ENCODE measurements at places on chromosomes 4 and X.

- no peak overlapping the region for H3K27ac ChIP-seq
- no peaks in the 10 kb centered on the region for H3K27me3 ChIP-seq
- no peaks in the 10 kb centered on the region for H3K36me3 ChIP-seq
- no peak for DNase-seq
Observed at GRCh38 chrX:150627957-150628356, 59.5 kb downstream of the MTM1 start.

DNA sequence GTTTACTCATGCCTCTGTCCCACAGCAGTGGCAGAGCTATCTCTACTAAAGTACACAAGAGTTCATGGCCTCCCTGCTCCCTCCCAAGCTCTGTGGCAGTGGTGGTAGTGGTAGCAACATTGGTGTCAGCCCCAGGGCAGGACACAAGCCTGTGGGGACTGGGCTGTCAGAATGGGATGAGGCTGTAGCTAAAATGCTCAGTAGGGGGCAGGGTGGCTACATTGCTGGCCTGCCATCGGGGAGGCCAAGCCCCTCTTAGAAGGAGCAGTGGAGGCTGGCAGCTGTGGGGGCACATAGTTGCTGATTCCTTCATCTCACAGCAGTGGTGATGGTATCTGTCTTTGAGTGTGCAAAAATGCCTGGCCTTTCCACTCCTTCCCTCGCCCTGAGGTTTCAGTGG is 461.7 kb downstream of the PCDH18 start:
- no peak overlapping the region for H3K27ac ChIP-seq
- H3K4me3 ChIP-seq, result no peak overlapping the region

DNA sequence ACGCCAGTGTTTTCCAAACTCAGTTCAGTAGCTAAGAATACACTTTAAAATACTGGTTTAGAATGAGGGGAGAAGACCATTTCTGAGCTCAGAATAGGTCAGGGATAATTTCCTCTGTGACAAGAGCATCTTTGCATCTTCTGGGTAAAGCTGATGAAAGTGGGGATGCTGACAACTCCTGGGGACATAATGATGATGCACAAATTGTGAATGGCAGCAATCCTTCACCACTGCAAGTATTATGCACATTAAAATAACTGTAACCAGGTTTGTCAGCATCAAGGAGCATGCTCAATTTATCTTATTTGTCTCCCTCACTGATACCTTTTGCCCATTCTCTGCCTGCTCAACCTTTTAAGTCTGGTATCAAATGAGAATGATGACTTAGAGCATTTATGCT is 248.2 kb downstream of the EPHA5 start:
- H3K36me3 ChIP-seq, result no peaks in the 10 kb centered on the region
- no peak overlapping the region for H3K27ac ChIP-seq
- DNase-seq, result no peak
- H3K4me1 ChIP-seq, result no peaks in the 10 kb centered on the region

- H3K4me3 ChIP-seq, result peak within 1 kb of the TSS; percentile 78
- no peaks in the 10 kb centered on the region for H3K27me3 ChIP-seq
- peak within 1 kb of the TSS; percentile 39 for H3K27ac ChIP-seq
- H3K36me3 ChIP-seq, result no peaks in the 10 kb centered on the region
Observed at GRCh38 chrX:102712216-102712966, at the start of gene GPRASP2. TSS of gene GPRASP2 (plus strand) at chrX:102712448. CDS start at chrX:102714870, 2,422 bp downstream.

GRCh38 chr4:74640111-74640903 is 154.0 kb downstream of the BTC start:
- H3K4me1 ChIP-seq, result no peaks in the 10 kb centered on the region
- no peak overlapping the region for H3K4me3 ChIP-seq
- no peaks in the 10 kb centered on the region for H3K27me3 ChIP-seq
- H3K27ac ChIP-seq, result no peak overlapping the region

DNA sequence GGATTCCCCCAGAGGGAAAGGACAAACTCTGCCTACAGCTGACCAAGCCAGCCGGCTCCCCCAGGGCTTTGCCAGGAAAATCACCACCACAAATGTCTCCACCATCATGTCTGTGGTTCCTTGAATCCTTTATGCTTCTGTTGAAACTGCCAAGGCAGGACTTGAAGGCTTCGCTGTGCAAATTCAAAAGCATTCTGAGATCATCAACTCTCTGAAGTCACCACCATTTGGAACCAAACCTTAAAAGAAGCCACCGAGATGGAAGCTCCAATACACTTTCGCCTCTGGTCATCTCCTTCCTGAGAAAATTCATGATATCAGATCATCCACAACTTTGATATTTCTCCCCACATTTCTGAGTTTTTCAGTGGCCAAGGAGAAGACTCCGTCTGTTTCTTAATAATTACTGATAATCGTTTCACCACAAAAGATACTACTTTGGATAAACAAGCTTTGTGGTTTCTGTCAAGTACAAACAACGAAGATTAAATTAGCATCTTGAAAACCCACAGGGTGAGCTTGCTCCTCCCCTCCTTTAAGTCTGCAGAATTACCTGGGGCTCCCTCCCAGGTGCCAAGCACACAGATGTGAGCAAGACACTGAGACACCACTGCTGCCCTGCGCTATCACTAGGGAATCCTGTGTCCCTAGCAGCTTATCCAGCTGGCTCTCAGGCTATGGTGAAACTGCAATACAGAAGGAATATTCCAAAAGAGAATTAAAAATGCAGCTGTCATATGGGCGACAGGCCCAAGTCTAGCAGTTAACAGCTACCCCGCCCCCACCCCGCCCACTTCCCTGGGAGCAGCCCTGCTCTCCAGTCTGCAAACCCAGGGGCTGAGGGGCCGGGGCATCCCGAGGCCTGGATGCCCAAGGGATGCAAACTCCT is 125.0 kb upstream of the TBL1X start:
- no peak for DNase-seq
- no peaks in the 10 kb centered on the region for H3K36me3 ChIP-seq
- H3K4me1 ChIP-seq, result peaks cover 22% of the 10 kb centered on the region

GRCh38 chr4:136590440-136590839 is 941.9 kb downstream of the PCDH18 start:
- H3K36me3 ChIP-seq, result no peaks in the 10 kb centered on the region
- no peak overlapping the region for H3K27ac ChIP-seq
- H3K27me3 ChIP-seq, result no peaks in the 10 kb centered on the region

- H3K4me3 ChIP-seq, result no peak overlapping the region
- H3K36me3 ChIP-seq, result peaks cover 24% of the 10 kb centered on the region
- peak overlapping the region; percentile 43 for H3K27ac ChIP-seq
- no peak for DNase-seq
- no peaks in the 10 kb centered on the region for H3K27me3 ChIP-seq
Observed at GRCh38 chr4:94244829-94245185, 37.1 kb downstream of the SMARCAD1 start.

DNA sequence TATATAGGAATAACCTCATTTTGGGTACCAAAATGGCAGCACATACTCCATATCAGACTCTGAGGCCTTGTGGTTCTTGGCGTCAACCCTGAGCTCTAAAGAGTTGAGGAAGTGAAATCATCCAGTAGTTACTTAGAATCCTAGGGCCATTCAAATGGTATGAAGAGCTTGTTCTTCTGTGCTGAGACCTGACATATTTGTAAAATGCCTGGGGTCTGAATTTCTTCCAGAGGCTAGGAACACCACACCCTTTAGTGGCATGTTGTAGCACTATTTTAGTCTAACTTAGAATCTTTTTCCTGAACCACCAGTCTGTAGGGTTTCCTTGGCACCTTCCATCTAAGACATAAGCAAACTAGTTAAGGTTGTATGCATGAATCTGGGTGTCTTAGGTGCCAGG is 18.1 kb upstream of the GDPD2 start:
- H3K4me3 ChIP-seq, result no peak overlapping the region
- H3K36me3 ChIP-seq, result no peaks in the 10 kb centered on the region
- no peaks in the 10 kb centered on the region for H3K4me1 ChIP-seq
- no peaks in the 10 kb centered on the region for H3K27me3 ChIP-seq
- DNase-seq, result no peak

- H3K36me3 ChIP-seq, result no peaks in the 10 kb centered on the region
- DNase-seq, result no peak
- H3K27me3 ChIP-seq, result no peaks in the 10 kb centered on the region
- H3K27ac ChIP-seq, result no peak overlapping the region
Observed at GRCh38 chr4:80172203-80172602, 25.1 kb upstream of the PRDM8 start.

GRCh38 chr4:38691251-38692008 is 27.4 kb downstream of the KLF3 start:
- H3K27me3 ChIP-seq, result no peaks in the 10 kb centered on the region
- no peak overlapping the region for H3K4me3 ChIP-seq
- no peaks in the 10 kb centered on the region for H3K4me1 ChIP-seq
- DNase-seq, result no peak
- peaks cover 35% of the 10 kb centered on the region for H3K36me3 ChIP-seq

DNA sequence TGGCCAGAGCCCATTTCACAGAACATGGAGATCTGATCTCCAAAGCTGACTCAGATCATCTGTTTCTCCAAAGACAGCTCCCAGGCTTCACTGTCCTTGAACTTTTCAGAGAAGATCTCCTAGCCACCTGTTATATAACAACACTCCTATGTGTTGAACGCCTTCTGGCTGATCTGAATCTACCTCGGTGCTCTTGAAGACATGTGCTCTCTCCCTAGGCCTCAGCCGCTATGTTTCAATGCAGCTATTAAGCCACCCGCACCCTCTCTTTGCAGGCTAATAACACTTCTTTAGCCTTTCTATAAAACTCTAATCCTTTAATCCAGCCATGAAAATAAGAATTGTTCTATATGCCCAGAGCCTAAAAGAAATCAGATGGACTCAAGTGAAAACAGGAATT is 34.9 kb downstream of the SEL1L3 start:
- H3K27ac ChIP-seq, result no peak overlapping the region
- H3K36me3 ChIP-seq, result no peaks in the 10 kb centered on the region
- no peak overlapping the region for H3K4me3 ChIP-seq
- no peak for DNase-seq
- H3K27me3 ChIP-seq, result no peaks in the 10 kb centered on the region

DNA sequence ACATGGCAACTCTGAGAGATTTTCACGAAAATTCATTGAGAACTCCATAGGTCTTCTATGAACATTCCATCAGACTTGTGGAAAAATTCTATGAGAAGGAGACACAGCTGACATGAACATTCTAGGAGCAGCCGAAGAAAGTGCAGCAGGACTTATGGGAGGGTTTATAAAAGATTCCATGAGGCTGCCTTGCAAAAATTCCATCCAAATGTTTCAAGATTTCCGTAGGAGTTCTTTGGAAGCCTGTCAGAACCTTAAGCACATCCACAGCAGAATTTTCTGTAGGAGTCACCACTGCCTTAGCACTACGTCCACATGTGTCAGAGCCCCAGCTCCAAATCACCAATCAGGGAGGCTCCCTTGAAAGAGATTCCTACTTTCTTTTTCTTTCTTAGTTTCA is 67.0 kb upstream of the MSX1 start:
- peak; percentile 25 for DNase-seq
- no peak overlapping the region for H3K27ac ChIP-seq

DNA sequence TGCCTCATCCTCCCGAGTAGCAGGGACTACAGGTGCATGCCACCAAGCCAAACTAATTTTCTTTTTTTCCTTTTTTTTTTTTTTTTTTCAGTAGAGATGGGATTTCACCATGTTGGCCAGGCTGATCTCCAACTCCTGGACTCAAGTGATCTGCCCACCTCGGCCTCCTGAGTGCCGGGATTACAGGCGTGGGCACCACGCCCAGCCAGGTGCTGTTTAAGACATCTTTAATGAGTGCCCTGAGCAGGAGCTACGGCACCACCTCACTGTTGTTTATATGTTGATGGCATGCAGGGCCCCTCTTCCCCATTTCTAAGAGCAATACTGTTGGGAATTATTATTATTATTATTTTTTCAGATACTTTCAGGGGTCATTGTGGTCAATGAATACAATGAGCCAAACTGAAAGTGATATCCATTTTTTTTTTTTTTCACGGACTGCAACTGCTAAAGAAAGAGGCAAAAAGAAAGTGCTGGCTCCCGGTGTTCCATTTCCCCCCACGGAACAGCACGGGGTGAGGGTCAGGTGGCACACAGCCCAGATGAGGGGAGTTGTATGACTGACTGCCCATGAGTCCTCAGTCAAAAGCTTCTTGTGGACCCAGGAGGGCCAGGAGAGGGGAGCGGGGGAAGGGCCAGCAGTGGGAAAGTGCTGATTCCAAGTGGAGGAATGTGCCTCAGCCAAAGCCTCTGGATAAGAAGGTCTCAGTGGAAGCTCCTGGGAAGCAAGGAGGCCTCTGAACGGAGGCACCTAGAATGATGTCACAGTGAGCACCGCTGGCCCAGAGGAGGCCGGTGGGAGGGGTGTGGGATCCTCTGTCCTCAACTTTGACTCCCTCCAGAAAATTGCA is 101.8 kb upstream of the HPF1 start:
- no peaks in the 10 kb centered on the region for H3K36me3 ChIP-seq
- H3K4me1 ChIP-seq, result no peaks in the 10 kb centered on the region
- no peaks in the 10 kb centered on the region for H3K27me3 ChIP-seq
- no peak overlapping the region for H3K27ac ChIP-seq
- no peak overlapping the region for H3K4me3 ChIP-seq
- DNase-seq, result no peak

- no peaks in the 10 kb centered on the region for H3K27me3 ChIP-seq
- no peak for DNase-seq
- H3K36me3 ChIP-seq, result no peaks in the 10 kb centered on the region
- H3K4me3 ChIP-seq, result no peak overlapping the region
Observed at GRCh38 chr4:140131675-140132229, 22.2 kb downstream of the MAML3 start.

GRCh38 chr4:181637186-181638105 is 605.8 kb upstream of the TENM3 start:
- DNase-seq, result no peak
- no peak overlapping the region for H3K27ac ChIP-seq
- no peaks in the 10 kb centered on the region for H3K36me3 ChIP-seq
- peaks cover 8% of the 10 kb centered on the region for H3K27me3 ChIP-seq
- H3K4me1 ChIP-seq, result no peaks in the 10 kb centered on the region
- no peak overlapping the region for H3K4me3 ChIP-seq

- no peaks in the 10 kb centered on the region for H3K36me3 ChIP-seq
- H3K4me3 ChIP-seq, result no peak overlapping the region
- H3K4me1 ChIP-seq, result no peaks in the 10 kb centered on the region
- H3K27me3 ChIP-seq, result no peaks in the 10 kb centered on the region
Observed at GRCh38 chr4:165201806-165202205, 5.6 kb upstream of the KLHL2 start.

DNA sequence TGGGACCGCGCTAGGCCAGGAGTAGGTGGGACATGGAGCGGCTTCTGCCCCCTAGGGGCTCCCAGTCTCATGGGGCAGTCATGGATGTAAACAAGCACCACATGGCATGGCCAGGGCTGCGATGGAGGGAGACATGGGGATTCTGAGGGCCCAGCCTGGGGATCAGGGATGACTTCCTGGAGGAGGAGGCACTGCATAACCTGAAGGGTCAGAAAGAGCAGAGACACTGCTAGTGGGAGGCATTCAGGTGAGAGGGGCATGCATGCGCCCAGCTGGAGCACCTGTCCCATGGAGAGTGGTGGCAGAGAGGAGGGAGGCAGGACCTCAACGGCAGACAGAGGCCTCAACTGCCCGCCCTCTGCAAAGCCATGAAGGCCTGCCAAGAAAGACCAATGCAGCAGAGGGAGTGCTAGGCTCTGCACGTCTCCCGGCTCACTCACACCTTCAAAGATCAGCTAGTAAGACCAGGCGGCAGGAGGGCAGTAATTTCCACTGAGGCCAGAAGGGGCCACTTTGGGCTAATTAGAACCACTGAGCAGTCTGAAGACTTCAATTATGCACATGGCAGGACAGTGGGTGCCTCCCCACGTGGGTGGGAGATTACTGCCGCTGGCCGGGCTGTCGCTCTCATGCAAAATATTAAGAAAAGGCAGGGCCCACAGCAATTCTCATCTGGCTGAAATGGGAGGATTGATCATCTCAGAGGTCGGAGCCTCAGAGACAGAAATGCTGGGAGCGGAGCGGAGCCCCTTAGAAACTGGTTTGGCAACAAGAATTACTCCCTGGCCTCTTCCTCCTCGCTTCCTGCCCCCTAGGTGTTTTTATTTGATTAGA is 69.6 kb downstream of the PPP2R2C start:
- peak; percentile 5 for DNase-seq
- no peaks in the 10 kb centered on the region for H3K36me3 ChIP-seq
- peaks cover 3% of the 10 kb centered on the region for H3K27me3 ChIP-seq
- no peaks in the 10 kb centered on the region for H3K4me1 ChIP-seq
- H3K27ac ChIP-seq, result no peak overlapping the region

Measured in cardiac muscle cell (in vitro differentiated cells and primary cell).